ENCODE measurements at places on chromosomes 5 and 9. TPM values are rescaled to one million over a fixed set of nuclear protein-coding genes. Genes with fewer than 3 reads are reported as not detected.

Gene CEP78
- 5.6 TPM for total RNA-seq

Gene IFNA21
- not detected for total RNA-seq

Gene SPATA31E1
- not detected for total RNA-seq

Gene PCDHGB2
- total RNA-seq = 9.7 TPM

GRCh38 chr9:133131506-133131905 is 10.5 kb upstream of the RALGDS start:
- no peak for DNase-seq

- no peak for DNase-seq
Observed at GRCh38 chr9:12818431-12819000, 43.7 kb downstream of the LURAP1L start.

DNA sequence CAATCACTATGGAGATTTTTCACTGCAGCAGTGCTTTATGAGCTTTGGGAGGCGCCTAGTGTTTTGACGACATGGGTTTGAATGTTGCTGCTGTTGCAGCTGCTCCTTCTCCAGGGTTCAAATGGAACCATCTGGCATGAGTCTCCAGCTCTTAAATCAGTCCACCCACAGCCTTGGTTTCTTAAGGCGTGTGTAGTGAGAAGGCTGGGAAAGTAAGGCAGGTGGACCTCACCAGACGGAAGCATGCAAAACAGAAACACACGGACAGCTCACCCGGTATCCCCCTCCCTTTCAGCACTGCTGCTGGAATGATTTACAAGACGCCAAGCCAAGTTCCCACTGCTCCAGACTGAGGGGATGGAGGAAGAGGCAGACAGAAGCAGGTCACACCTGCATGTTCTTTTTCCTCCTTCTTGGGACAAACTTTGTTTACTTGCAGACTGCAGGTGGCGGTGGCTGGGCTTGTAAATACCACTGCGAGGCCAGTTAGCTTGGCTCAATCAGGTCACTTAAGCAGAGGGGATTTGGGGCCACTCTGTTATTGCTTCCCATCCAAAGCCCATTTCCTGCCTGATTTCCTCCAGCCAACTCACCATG is 47.4 kb downstream of the ADAM19 start:
- DNase-seq = no peak
